Stimulated activated CD8-positive, alpha-beta memory T cell treated with anti-CD3 and anti-CD28 coated beads, Interleukin-7, amount 100 ng/mL, for 1 hour (primary cell): ENCODE measurements at places on chromosomes 4 and X.
A peak's percentile ranks its signal among the peaks of the same experiment; 100 is the strongest.

DNA sequence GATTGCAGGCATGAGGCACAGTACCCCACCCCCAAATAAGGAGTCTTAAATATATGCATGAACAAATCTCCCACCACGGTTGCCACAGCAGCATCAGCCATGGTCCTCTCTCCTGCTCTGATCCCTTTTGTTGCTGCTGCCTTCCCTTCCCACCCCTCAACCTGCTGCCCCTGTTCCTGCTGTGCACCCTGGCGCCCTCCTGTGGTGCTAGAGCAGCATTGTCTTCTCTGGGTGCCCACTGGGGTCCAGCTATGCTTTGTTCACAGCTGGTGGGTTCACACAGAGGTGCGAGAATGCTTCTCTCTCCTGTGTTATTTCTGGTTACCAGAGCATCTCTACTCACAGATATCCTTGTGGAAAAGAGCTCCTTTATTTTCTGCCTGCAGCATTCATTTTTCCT, 116.2 kb downstream of the GATB start:
- no peak for DNase-seq

- no peak for DNase-seq
These were observed 28.1 kb downstream of the SLC30A9 start for GRCh38 chr4:42018451-42018850.

DNA sequence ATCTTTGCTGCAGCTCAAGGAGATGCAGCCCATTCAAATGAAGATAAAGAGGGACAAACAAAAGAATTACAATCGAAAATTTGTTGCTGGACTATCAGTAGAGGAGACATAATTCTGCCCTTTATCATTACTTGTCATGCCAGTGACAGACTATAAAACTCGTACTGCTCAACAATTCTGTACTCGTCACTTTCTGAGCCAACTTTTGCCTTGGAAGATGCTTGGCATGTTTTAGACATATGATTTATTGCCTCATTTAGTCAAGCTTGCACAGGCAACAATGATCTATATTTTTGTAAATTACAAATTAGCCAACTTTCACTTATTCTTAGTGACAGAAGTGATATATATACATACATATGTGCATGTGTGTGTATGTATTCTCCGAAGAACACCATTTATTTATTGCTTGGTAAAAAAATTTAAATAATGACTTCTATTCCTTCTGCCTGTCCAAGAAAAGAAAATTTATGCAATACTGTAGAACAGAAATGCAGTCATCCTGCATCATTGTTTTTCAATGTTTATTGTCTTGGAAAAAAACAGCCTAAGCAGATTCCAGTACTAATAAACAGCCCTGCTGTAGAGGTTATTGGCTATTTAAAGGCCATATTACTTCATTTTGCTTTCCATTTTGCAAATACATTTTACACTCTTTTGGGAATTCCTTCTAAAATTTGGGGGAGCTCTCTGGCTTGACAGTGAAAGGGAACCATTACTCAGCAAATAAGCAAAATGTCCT, 374.9 kb upstream of the GALNT7 start:
- no peak for DNase-seq

- no peak for DNase-seq
These were observed at the start of gene LDB2 for GRCh38 chr4:16897991-16898827. TSS of gene LDB2 (minus strand) at chr4:16898645.

GRCh38 chr4:8312976-8313375, 43.4 kb downstream of the HTRA3 start:
- no peak for DNase-seq

DNA sequence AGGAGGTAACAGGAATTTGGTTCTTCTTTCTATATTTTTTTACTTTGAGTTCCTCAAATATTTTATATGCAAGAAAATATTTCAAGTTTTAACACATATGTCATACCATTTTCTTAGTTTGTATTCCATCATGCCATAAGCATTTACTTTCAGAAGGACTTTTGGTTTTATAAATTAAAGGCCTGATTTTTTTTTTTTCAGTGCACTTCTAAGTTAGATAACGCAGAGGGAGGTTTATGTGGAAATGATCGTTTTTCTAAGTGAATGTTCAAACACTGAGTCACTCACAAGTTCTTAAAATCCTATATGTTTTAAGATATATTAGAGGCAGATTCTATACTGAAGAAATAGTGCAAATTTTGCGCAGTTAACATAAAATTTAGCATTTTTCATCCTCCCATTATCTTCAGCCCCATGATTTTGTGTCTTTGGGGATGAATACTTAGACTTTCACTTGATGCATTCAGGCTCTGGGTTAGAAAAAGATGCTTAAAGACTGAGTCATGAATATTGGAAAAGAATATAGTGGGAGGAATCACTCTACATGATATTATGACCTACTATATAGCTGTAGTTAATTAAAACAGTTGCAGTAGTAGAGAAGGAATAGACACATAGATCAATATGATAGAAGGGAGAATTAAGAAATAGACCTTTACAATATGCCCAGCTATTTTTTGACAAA, 54.9 kb downstream of the COL4A5 start:
- DNase-seq = no peak

GRCh38 chr4:1104647-1105046, 8.7 kb downstream of the RNF212 start:
- no peak for DNase-seq

GRCh38 chrX:102708900-102709299, 3.3 kb upstream of the GPRASP2 start:
- no peak for DNase-seq

- DNase-seq = no peak
These were observed 178.6 kb upstream of the DIPK2B start for GRCh38 chrX:45379236-45379635.

GRCh38 chr4:142815834-142816233, 30.3 kb downstream of the INPP4B start:
- no peak for DNase-seq

DNA sequence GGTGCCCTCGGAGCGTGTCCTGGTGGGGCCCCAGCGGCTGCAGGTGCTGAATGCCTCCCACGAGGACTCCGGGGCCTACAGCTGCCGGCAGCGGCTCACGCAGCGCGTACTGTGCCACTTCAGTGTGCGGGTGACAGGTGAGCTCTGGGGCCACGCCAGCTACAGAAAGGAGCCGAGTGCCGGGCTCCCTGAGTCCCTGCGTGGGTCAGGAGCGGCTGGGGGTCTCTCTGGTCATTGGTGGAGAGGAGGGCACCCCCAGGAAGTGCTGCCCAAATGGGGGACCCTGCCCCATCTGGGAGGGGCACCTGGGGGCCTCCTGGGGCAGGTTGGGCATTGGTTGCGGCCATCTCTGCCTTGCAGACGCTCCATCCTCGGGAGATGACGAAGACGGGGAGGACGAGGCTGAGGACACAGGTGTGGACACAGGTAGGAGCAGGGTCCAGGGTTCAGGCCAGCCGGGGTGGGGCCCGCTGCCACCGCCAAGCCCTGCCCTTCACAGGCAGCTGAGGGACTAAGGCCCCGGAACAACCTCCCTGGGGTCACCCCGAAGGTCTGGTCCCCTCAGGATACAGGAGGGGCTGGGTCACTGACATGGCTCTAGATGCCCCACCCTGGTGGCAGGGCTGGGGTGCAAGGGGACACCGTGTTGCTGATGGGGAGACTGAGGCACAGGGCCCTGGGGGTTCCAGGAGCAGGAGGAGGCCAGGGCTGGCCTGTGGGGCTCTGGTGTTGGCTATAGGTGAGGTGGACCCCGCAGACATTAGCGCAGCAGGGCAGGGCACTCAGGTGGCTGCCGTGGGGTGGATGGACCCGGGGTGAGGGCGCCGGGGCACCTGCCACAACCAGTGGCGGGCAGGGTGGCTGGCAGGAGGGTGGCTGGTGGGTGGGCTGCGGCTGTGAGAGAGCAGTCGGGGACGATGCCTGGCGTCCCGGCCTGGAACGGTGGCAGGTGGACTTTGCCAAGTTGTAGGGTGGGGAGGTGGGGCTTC, 6.6 kb downstream of the FGFR3 start:
- DNase-seq = no peak

- DNase-seq = no peak
These were observed 171.6 kb downstream of the PCDH10 start for GRCh38 chr4:133320576-133321170.

GRCh38 chrX:78513971-78514738, 145.0 kb downstream of the RTL3 start:
- no peak for DNase-seq

DNA sequence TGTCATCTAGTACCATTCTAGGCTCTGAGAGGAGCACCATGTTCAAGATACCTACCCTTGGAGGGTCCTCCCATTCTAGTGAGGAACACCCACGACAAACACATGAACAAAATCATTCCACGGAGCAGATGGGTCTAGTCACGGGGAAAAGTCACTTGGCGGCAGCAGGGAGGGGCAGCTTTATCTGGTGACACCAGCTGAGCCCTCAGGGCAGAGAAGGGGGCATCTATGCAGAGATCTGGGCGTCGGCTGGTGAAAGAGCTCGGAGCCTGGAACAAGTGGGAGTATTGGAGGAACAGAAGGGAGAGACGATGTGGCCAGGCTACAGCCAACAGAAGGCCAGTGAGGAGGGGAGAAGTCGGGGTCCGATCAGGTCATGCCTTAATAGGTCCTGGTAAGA, 11.9 kb upstream of the PDHA1 start:
- DNase-seq = no peak

GRCh38 chr4:183988874-183989273, 83.8 kb downstream of the STOX2 start:
- no peak for DNase-seq

- no peak for DNase-seq
These were observed 15.0 kb upstream of the HPGDS start for GRCh38 chr4:94357624-94358023.

GRCh38 chr4:168633064-168633463, 136.2 kb downstream of the PALLD start:
- DNase-seq = no peak

DNA sequence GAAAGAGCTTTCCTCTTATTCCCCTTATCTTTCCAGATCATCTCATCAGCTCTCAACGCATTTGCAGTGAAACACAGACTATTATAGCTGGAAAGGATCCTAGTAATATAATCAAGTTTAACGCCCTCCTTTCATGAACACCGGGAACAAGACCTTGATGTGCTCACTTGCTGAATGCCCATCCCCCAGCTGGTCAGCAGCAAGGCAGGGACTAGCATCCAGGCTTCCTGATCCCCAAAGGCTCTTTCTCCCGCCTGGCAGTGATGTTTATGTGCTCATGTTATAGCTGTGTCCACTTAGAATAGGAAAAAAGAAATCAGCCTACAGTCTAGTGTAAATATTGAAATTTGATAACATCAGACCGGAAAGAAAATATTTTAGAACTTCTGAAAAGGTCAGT, 24.6 kb downstream of the GPC4 start:
- DNase-seq = no peak

- DNase-seq = no peak
These were observed 563.1 kb downstream of the INPP4B start for GRCh38 chr4:142282870-142283431.

DNA sequence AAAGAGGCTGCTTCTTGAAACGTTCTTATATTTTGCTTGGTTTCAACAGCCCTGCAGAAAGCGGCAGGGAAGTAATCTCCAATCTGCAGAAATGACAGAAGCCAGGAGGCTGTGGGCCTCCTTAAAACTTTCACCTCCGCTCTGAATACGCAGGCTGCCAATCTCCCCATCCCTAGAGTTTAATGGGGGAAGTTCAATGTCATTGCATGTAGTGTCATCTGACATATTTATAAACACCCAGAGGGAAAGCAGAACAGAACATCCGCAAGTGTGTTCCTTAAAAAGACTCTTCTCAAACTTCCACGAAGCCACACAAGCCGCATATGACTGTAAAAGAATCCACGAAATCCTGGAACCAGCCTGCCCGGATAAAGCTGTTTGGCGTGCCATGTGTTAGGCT, 148.8 kb upstream of the TBL1X start:
- DNase-seq = no peak

- DNase-seq = peak; percentile 69
These were observed at the start of gene LIN54 for GRCh38 chr4:83010522-83011318. TSS of gene LIN54 (minus strand) at chr4:83010823. CDS start at chr4:82984844, 25,979 bp downstream.

DNA sequence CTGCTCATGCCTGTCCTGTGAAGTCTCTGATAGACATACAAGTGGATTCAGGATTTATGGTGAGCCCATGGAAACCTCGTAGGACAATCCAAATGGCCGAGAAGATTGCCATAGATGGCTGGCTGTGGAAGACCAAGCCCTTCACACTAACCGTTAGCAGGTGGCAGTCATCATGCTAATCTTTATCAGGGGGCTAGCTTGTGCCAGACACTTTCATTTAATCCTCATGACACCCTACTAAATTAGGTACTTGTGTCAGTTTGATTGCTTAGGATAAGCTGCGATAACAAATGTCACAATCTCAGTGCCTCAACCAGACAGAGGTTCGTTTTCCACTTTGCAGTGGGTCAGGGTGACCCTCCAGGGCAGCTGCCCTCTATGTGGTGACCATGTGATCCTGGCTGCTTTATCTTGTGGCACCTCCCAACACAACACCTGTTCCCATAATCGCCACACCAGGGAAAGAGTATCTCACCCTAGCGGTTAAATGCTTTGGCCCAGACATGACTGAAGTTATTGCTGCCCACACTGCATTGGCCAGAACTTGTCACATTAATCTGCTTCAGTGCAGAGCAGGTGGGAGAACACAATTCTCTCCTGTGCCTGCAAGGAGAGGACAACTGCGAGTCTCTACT, 60.8 kb downstream of the REPS2 start:
- DNase-seq = no peak

GRCh38 chrX:133413218-133413925, 1.9 kb downstream of the GPC4 start:
- no peak for DNase-seq

DNA sequence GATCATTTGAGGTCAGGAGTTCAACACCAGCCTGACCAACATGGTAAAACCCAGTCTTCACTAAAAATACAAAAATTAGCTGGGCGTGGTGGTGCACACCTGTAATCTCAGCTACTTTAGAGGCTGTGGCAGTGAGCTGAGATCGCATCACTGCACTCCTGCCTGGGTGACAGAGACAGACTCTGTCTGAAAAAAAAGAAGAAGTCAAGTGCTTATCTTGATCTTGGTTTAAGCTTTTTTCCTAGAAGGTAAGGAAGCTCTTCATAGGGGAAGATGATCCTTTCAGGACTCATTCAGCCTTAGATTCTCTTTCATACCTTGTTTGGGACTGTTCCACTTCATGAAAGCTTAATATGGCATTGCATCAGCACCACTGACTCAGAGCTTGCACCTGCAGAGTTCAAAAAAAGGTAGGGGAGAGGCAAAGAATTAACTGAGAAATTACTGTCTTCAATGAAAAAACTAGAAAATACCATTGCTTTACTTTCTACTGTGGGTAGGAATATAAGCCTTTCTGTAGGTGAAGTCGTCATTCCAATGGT, 70.8 kb upstream of the EPGN start:
- no peak for DNase-seq

GRCh38 chr4:107255596-107255995, 219.5 kb upstream of the DKK2 start:
- no peak for DNase-seq

- DNase-seq = no peak
These were observed 8.2 kb downstream of the ZCCHC4 start for GRCh38 chr4:25320773-25321172.
